ENCODE measurements at places on chromosomes 3 and 15.

DNA sequence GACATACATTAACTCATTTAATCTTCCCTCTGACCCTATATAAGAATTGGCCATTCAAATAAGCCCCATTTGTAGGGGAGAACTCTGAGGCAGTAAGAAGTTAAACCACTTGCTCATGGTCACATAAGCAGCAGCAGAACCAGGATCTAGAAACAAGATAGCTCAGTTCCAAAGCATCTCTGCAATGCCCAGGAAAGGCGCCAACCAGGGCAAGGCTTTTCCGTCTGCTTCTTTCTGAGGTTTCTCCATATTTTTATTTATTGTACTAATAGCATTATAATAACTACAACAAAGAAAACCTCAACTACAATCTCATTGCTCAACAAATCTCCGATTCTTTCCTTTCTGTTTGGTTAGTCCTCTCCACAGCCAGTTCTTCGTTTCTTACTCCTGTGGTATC, 4.3 kb upstream of the UBE2E2 start:
- no peak for DNase-seq

DNA sequence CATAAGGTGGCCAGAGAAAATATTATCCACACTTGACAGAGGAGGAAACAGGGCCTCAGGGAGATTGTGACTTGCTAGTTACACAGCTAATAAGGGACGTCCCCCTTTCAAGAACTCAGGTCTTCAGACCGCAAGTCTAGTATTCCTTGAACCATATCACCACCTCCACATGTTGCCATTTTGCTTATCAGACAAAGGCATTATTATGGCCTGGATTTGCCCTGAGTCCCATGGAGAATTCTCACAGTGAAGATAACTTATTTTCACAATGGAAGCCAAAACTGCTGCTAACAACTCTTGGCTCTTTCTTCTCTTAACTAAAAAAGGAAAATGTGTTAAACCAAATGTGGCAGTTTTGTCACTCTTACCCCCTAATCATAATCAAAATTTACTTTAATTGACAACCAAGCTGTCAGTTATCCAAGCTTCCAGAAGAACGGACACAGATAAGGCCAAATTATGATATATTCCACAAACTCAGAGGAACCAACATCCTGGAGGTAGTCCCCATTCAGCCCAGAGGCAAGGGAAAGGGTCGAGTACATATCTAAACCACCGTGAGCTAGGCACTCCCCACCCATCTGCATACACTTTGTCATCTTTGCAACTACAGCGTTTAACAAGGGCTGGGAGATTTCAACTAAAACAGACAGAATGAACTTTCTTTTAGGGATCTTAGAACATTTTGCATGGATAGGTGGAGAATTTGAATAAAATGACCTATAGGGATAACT, 63.6 kb upstream of the THBS1 start:
- no peak for DNase-seq

DNA sequence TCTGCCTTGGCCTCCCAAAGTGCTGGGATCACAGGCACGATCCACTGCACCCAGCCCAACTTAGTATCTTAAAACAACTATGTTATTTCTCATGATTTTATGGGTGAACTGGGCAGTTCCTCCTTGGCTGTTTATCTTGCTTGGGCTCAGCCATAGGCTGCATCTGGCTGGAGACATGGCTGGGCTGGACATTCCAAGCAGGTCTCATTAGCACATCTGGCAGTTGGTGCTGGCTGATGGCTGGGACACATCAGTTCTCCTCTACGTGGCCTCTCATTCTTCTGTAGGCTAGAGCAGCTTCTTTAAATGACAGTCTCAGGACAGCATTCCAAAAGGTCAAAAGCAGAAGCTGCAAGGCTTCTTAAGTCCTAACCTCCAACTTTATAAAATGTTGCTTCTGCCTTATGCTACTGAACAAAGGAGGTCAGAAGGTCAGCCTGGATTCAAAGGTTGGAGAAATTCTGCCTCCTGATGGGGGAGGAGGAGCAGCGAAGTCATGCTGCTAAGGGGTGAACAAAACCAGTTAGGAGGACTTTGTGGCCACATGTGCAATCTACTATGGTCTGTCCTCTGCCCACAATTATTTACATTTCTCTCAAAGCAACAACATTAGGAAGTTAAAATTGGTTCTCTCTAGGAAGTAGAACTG, 144.0 kb downstream of the AQP9 start:
- DNase-seq, result no peak

DNA sequence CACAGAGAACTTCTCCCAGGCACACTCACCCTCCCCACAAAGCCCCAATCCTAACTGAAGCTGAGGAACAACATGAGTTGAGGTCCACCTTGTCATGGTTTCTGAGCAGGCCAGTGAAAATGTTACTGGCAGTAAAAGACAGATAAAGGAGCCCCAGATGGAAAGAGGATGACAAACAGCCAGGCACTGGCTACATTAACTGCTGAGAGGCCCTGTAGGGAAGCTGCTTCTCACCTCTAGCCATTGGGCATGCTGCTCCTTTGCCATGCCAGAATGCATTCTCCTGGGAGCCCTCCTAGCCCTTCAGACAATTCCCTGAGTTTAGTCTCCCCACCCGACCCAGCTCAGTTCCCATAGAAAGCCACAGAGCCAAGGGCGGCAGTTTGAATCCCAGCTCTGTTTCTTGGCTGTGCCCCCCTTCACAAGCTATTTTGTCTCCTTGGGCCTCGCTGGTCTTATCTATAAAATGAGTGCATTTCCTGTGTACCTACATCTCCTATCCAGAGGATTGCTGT, 60.5 kb downstream of the LMCD1 start:
- no peak for DNase-seq

Data from eye (tissue), 1 donor.